ENCODE measurements at places on chromosomes 11 and 22.

DNA sequence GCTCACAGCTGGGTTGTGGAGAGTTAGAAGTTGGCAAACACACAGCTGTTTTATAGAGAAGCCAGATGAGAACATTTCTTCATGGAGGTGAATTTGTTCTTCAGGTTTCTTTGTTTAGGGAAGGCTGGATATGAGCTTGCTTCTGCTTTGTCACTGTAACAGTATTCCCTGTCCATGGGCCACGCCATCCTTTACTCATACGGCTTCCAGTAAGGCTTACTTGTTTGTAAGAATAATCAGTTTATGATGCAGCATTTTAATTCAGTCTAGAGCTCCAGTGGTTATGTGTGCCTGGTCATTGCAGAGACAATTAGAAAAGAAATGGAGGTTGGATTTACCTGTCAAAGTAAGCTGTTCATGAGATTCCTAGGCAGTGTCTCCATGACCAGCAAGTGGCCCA, 131.8 kb downstream of the TRIM44 start:
- no peak for DNase-seq

- DNase-seq = no peak
Observed at GRCh38 chr22:48785792-48786678, 1041.6 kb downstream of the BRD1 start.

- DNase-seq = no peak
Observed at GRCh38 chr11:62770778-62771143, 435 bp upstream of the TAF6L start.

DNA sequence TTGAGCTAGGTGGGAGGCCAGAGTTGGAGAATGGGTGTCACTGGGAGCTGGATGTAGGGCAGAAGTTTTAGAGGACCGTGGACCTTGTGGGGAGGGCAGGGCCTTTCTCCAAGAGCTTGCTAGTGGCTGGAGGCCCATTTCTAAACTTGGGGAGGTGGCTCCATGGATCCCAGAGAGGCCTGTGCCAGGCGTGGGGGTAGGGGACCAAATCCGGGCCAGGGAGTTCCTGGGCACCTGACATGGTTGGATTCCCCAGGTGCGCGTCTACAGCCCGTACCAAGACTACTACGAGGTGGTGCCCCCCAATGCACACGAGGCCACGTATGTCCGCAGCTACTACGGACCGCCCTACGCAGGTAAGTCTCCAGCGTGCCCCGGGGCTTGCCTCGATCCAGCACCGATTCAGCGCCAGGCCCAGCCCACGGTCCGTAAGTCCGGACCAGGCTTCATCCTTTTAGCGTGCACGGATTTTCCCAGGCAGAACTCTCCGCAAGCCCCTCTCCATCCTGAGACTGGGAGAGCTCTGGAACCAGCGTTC, 14.2 kb downstream of the PLEKHB1 start:
- no peak for DNase-seq

DNA sequence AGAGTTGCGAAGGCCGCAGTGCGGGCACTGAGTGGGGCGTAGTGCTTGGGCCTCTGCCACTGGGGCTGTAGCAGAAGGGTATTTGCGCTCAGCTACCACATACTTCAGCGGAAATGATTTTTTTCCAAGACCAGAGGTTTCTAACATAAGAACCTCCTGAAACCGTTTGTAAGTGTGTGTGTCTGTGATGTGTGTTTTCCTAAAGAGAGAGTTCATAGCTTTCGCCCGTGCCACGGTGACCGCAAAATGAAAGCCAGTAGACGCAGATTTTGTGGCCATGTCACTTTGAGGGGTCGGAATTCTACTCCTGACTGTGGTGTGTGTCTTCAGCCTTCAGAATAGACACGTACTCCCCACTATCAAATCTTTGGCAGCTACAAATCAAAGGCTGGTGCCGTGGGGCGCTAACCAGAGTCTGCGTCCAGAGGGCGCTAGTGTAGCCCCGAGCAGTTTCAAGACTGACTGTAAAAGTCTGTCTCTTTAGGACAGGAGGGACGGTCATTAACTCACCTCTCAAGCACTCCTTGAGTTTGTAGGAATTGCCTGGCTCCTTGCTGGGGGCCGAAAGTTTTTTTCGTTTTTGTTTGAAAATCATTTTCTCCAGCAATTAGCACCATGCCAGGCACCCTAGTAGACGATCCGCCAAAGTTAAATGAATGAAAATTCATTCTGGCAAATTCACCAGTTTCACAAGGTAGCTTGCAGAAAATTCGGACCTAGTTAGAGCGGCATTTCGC, 2.5 kb upstream of the CALCA start:
- no peak for DNase-seq

DNA sequence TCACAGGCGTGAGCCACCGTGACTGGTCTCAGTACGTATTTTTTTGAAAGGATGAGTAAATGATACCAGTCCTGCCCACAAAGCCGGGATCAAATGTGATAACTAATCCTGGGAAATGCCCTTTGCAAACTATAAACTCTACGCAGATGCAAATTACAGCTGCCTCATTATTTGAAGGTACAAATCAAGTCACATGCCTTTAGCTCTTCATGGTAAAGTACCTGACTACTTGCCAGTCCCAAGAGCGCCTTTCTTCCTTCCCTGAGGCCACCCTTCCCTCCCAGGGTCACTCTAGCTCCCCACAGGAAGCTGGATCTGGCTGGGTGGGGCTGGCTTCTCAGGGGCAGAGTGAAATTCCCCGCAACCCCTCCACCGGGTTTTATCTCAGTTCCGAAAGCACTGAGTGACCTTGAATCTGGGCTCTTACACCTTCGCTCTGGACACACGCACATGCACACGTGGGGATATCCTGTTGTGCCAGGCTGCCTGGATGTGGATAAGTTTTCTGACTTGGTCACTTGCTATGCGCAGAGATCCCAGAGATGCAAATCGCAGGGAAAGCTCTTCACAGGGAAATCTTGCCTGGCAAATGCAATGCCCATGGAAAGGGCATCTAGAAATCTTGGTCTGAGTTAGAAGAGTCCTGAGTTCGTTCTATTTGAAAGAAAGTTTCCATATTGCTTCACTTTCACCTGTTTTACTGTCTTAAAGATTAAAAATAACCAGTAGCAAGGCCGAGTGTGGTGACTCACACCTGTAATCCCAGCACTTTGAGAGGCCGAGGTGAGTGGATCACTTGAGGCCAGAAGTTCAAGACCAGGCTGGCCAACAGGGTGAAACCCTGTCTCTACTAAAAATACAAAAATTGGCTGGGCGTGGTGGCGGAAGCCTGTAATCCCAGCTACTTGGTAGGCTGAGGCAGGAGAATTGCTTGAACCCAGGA, 8.5 kb downstream of the A4GALT start:
- no peak for DNase-seq

DNA sequence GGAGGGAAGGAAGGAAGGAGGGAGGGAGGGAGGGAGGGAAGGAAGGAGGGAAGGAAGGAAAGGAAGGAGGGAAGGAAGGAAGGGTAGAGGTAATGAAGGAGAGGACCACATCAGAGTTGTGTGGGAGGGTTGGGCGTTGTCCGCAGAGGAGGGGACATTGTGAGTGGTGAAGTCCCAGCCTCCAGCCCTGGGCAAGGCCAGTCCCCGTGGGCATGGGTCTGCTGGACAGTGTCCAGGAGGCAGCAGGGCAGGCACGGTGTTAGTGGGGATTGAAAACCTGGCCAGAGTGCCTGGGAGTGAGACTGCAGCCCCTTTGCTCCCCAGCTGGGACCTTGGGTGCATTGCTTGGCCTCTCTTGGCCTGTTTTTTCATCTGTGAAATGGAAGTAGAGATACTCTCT, 1462.3 kb downstream of the BRD1 start:
- DNase-seq = no peak

GRCh38 chr11:7021318-7021717, 1.0 kb downstream of the NLRP14 start:
- DNase-seq = no peak

DNA sequence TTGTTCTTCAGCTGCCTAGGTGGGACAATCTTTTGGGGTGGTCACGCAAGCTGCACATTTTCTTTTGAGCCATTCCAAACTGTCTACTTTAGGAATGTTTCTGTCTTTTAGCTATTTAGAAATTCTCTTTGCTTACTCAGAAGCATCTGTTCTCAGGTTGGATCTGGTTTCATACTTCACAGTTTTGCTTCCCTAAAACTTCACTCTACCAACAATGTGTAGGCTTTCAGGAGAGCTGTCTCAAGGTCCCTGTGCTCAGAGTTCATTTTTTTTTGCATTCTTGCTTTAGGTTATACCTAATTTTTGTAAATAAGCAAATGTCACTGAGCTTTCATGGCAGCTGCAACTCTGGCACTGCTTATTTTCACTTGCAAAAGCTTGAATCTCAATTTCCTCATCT, 36.7 kb downstream of the CCDC90B start:
- no peak for DNase-seq

DNA sequence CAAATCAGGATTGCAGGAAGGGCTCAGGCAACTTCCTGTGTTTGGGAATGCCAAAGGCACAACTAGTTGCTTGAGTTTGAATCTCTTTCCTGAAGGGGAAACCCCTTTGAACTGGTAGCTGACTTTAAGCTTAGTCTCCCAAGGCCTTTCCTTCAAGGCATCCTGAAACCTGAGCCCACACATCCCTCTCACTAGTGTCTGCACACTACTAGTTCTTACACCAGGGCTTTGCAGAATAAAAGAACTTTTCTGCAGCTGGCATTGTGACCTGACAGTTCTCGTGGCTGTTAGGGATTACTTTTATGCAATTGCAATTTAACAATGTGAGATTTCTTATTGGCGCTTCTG, 95.4 kb downstream of the EXT2 start:
- no peak for DNase-seq

- no peak for DNase-seq
Observed at GRCh38 chr22:39600491-39601179, 30.1 kb downstream of the CACNA1I start.

DNA sequence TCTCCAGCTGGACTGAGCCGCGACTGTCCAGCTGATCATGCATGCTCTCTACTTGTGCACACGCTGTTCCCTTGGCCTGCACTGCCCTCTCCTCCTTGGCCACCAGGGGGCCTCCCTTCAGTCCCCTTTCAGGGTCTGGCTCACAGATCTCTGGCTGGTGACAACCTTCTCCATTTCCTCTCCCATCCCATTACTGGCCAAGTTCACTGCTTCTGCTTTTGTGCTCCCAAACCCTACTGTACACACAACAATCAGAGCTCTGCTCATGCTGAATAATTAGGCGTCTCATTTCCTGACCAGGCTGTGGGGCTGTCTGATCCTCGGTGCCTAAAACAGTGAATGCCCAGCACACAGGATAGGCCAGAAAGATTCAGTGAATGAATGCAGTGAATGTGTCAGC, 224.0 kb upstream of the NARS2 start:
- DNase-seq = peak; percentile 38

GRCh38 chr22:40330615-40331014, 15.7 kb upstream of the ADSL start:
- DNase-seq = no peak

GRCh38 chr11:94638902-94639373, 71.8 kb downstream of the PIWIL4 start:
- DNase-seq = peak; percentile 4

DNA sequence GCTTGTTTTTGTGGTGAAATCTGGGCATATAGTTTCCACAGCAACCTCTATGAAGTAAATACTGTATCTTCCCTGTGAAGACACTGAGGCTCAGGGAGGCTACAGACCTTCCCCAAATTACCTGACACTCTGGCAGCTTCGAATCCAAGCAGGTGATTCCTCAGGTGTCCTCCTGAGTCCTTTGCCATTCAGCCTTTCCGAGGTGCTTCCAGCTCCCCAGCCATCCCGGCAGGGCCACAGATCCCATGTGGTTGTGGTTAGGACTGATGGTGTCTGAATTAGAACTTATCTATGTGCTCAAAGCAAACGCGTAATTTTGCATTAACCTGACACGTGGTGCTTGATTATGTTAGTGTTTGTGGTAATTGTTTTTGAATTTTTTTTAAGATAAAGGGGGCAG, 785.6 kb downstream of the BRD1 start:
- DNase-seq = no peak

- no peak for DNase-seq
Observed at GRCh38 chr11:36534276-36534840, 24.3 kb upstream of the TRAF6 start.

DNA sequence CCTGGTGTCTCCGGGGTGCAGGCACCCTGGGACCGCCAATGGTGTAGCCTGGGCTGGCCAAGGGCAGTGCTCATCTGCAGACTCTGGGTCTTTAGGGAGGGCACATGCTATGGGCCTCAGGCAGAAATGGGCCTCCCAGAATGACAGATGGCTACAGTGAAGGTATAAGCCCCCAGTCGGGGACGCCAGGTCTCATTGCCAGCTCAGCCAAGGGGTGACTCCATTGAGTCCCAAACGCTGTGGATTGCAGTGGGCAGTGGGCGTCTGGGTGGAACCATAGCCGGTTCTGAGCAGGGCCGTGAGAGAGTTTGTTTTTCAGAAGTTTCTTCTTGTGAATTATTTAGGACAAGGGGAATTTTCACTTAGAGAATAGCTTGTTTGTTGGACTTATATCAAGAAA, 516.9 kb downstream of the TBC1D22A start:
- DNase-seq = no peak

DNA sequence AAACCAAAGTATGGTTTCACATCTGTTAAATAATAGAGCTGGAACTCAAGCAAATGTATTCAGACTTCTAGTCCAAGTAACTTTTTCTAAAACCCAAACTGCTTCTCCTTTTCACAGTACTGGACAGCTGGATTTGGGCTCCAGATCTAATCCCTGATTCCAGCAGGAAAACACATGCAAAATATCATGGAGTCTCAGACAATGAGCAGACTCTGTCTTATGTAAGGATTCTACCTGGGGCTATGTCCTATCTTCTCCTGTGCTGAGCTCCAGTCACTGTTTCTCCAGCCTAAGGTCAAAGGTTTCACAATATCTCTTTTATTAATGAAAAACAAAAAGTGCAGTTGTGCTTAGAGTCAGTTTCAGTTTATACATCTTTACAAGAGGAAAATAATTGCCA, 83.2 kb upstream of the EED start:
- DNase-seq = no peak

- no peak for DNase-seq
Observed at GRCh38 chr11:104858882-104859775, 39.1 kb downstream of the CASP12 start.

DNA sequence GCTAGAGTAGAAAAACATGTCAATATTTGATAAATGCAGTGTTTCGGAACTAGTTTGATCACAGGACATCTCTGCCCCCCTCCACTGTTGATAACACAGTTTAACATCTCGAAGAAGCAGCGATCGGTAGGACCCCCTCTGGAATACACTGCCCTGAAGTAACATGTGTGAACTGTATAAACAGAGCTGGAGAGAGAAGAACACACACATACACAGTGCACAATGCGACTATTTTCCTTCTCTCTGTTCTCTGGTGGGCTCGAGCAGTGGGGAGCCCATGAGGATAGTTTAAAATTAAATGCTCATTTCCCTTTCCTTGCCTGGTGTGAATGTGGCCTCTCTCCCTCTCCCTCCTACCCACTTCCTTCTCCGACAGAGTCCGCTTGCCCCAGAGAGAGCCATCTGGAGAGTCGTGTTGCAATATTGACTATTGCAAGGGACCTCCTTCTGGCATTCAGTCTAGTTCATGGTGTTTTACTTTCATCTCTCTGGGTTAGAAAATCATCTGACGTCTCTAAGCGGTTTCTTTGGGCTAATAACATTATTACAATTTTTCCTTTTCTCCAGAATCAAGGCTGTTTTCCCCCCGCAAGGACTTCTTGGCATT, 51.6 kb upstream of the BARX2 start:
- no peak for DNase-seq

GRCh38 chr11:11171285-11171684, 181.8 kb downstream of the CSNK2A3 start:
- peak; percentile 48 for DNase-seq

- DNase-seq = no peak
Observed at GRCh38 chr11:118917481-118918127, 8.1 kb downstream of the BCL9L start.

All from SJSA1 (cell line).